ENCODE measurements at places on chromosomes 7 and 10.

- DNase-seq: no peak
Observed at GRCh38 chr7:87580636-87581035, 20.0 kb downstream of the ABCB1 start.

GRCh38 chr7:130966246-130967009 lies 232.4 kb upstream of the KLF14 start:
- DNase-seq: no peak

DNA sequence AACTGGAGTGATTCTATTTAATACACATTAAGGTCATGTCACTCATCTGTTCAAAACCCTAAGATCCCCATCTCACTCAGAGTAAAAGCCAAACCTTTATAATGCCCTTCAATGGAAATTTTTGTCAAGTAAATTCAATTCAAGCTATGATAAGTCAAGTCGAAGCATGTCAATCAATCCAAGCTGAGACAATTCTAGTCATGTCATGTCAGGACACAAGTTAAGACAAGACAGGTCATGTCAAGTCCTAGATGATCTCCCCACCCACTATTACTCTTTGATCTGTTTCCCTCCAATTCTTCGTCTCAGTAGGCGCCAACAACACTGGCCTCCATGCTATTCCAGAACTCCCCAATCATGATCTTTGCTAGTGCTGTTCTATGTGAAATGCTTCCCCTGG lies 141.4 kb downstream of the MAGI2 start:
- DNase-seq: no peak

- peak; percentile 31 for DNase-seq
Observed at GRCh38 chr10:97399843-97400545, 1.1 kb downstream of the RRP12 start.

- no peak for DNase-seq
Observed at GRCh38 chr7:22801912-22802311, 20.7 kb downstream of the TOMM7 start.

- DNase-seq: no peak
Observed at GRCh38 chr10:31508234-31508633, 189.2 kb downstream of the ZEB1 start.

GRCh38 chr7:141949451-141949850 lies 2.7 kb upstream of the CLEC5A start:
- DNase-seq: no peak

DNA sequence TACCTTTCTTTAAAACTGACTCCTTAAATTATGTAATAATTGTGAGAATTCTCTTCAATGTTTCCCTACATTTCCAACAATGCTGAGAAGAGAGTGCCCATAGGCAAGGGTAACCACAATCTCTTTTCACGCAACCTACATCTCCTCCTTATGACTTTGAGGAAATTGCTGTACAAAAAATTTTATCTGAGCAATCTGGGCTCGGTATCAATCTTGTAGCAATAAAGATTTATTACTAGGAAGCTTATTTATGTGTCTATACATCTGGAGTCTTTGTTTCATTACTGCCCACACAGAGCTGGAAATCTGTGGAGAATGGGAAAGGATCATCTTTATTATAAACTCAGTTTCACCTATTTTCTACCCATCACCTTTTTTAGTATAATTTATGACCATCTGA lies 913.8 kb upstream of the SORCS1 start:
- no peak for DNase-seq

- no peak for DNase-seq
Observed at GRCh38 chr10:27982875-27983543, 15.9 kb downstream of the ODAD2 start.

- DNase-seq: no peak
Observed at GRCh38 chr7:20545016-20545415, 70.5 kb upstream of the ABCB5 start.

- no peak for DNase-seq
Observed at GRCh38 chr7:134448356-134449229, 10.3 kb downstream of the AKR1B1 start.

- DNase-seq: no peak
Observed at GRCh38 chr10:115125505-115125904, 32.3 kb downstream of the ATRNL1 start.

DNA sequence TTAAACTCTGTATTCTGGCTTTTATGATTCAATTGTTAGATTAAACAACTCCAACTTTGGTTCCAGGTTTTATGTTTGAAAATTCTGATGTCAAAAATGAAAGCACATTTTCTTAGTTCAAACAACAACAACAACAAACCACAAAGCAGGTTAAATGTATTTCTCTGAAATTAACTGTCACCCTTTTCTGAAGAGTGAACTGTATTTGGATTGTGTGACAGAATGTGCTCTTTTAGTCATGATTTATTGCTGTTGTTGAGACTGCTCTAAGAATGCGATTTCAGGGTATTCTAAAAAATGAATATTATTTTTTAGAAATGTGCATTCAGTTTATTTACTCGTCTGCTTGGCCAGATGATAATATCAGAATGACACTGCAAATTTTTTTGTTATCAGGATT lies 144.1 kb downstream of the GNAI1 start:
- DNase-seq: no peak

GRCh38 chr7:36796850-36797536 lies 72.7 kb upstream of the AOAH start:
- DNase-seq: no peak

- no peak for DNase-seq
Observed at GRCh38 chr7:134645935-134646334, 718 bp upstream of the BPGM start.

- DNase-seq: no peak
Observed at GRCh38 chr7:91720260-91720937, 160.1 kb downstream of the MTERF1 start.

GRCh38 chr10:130479926-130480325 lies 343.7 kb downstream of the GLRX3 start:
- no peak for DNase-seq

DNA sequence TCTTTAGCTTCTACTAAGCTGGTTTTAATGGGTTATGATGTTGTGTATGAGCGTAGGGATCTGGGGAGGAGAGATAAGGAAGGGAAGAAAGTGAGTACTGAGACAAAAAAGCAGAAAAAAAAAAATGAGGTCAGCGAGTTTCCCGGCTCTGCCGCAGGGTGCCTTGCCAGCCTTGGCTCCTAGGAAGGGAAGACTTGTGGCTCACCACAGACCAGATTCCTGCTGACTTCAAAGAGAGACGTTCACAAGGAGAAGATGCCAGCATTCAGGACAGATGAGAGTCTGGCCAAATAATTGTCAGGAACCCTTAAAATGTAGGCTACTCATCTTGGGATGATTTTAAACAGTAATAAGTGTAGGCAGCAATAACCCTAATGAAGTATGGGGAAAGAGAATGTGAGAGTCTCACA lies 11.4 kb upstream of the FAS start:
- DNase-seq: peak; percentile 85

DNA sequence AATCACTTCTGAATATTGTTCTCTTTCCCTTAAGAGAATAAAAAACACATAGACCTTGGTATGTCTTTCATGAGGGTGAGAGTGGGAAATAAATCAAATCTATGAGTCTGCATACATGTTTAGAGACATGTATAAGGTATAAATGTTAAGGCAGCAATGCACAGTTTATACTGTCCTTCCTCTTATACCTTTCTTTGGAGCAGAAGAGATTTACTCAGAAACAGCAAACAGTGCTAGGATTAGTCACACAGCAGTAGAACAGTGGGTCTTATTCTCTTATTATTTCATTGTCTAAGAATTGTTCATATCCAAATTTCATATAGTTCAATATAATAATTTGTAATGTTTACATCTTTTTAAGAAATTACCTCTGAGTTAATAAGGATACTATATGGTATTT lies 126.7 kb upstream of the TMEM196 start:
- no peak for DNase-seq

GRCh38 chr10:71530781-71531180 lies 134.1 kb downstream of the CDH23 start:
- no peak for DNase-seq

DNA sequence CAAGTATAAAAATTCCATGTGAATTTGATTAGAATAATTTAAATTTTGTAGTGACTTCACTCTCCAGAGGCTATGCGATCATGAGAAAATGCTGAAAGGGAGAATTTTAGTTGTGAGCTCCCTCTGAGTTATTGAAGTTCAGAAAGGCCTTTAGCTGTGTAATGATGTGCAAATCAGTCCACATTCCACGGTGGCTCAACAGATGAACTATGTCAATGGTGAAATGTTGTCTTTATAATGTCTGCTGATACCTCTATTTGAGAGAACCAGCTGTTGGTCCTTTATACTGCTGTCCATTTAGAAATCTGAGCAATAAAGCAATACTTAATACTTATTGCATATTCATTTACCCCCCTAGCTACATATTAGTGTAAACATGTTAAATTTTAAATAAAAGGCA lies 7.1 kb upstream of the ITGB8 start:
- DNase-seq: peak; percentile 75

DNA sequence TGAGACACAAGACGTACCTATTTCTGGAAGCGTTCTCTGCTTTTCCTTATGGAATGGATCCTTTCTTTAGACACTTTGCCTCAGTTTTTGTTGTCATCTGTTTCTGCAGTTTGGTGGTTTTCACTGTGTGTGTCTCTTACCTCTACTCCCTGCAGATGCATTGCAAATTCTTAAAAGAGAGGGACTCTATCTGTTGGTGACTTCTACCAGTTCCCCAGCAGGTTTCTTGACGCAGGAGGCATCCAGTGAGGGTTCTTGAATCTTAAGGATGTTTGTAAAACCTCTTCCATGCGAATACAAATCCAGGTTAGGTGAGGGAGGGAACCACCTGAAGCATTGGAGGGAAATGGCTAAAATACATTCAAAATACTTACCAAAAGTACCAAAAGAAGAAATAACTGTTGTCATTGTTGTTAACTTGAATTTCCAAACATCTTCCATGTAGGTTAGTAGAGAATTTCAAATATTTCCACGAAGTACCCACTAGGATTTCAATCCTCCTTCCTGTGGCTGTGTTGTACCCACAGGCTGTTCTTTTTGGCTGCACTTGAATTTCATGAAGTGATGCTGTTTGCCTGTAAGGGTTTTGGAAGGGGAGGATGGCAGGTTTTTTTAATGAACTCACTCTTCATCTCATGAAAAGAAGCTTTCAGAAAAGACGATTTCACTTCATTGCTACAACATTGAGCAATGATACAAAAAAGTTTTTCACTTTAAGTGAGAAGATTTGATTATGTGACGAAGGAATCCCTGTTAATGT lies 32.2 kb downstream of the PLXDC2 start:
- no peak for DNase-seq

DNA sequence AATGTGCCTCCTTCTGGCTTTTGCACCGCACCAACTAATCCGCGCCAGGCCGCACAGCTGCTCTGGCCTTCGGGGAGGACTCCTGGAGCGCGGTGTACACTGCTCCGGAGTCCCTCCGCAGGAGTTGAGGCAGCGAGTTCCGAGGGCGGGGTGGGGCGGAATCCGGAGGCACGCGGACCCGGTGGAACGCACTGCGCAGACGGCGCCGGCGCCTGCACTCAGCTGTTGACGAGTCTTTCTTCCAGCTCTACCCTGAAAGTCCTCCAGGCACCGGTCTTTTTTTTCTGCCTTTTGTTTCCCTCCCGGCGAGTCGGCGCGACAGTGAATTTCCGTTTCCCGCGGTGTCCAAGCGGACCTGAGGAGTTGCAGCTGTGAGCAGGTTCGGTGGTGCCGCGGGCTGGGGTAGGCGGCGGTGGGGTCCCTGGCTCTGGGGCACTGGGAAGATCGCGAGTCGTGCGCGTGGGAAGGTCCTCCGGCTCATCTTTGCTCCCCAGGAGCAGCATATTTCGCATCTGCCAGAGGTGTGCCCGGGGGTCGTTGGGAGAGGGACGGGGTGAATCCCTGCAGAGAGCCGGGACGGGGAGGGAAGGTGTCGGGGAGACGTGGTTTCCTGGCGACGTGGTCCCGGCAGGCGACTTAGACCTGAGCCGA lies 44.1 kb downstream of the SFTPD start:
- DNase-seq: peak; percentile 80

DNA sequence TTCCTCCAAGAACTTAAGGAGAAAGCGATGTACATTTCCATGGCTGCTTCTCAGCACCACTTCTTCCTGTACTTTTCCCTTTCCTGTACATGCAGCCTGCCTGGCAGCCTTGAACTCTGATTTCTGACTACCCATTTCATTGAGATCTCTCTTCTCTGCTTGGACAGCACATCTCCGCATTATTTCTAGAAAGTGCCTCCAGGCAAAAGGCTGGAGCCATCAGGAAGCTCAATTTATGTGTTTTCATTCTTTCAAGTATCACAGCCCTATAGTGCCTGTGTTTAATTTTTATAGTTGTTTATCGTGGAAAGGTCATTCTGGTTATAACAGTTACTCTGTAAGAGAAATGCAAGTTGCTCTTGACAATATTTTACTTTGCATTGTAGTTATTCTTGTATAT lies 688.0 kb upstream of the ANKRD30A start:
- DNase-seq: no peak

GRCh38 chr10:58282615-58283014 lies 13.7 kb downstream of the CISD1 start:
- no peak for DNase-seq

DNA sequence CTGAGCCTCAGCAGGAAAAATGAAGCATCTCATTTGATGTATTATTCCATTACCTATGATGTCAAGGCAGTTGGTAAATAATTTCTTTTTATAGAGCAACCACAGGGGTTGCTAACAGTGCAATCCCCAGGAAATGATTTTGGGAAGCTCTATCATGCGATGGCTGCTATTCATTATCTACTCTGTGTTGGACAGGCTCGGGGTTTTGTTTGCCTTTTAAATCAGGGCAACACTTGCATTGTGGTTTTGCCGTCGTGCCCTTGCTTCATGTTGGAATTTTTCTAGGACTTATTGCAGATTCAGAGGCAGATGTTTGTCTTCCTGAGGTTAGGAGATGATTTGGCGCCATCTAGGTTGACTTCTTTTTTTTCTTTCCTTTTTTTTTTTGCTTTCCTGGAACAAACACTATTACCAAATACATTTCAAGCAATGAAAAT lies 128.4 kb downstream of the BICC1 start:
- peak; percentile 63 for DNase-seq

Data from umbilical cord (tissue), 2 donors.